ENCODE measurements at places on chromosomes 6 and 20.

- DNase-seq, result no peak
These were observed 295.5 kb downstream of the TAF4 start for GRCh38 chr20:61770113-61770585.

GRCh38 chr20:31560746-31561598 is 44.1 kb upstream of the ID1 start:
- DNase-seq, result no peak

- DNase-seq, result no peak
These were observed 161.4 kb downstream of the DNAH8 start for GRCh38 chr6:38876475-38876874.

DNA sequence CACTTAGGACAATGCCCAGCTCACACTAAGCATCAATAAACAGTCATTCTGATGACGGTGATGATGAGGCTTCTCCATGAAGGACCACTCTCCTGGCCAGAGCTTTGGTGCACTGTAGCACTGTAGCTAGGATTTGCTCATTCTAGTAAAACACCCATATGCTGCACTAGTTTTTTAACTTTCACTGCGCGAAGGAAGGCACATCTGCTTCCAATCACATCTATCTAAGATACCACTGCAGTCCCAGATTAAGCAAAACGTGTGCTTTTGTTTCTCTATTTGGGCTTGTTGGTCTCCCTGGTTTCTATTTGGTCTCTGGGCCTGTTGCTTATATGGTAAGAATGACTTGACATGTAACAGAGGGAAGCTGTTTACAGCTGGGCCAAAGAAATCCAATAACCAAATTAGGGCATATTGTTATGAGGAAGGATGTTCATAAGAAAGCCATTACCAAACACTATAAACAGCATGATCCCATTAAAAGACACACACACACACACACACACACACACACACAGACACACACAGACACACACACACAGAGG is 62.4 kb downstream of the FAM229B start:
- DNase-seq, result no peak

GRCh38 chr6:119096721-119097565 is 18.5 kb upstream of the FAM184A start:
- no peak for DNase-seq

DNA sequence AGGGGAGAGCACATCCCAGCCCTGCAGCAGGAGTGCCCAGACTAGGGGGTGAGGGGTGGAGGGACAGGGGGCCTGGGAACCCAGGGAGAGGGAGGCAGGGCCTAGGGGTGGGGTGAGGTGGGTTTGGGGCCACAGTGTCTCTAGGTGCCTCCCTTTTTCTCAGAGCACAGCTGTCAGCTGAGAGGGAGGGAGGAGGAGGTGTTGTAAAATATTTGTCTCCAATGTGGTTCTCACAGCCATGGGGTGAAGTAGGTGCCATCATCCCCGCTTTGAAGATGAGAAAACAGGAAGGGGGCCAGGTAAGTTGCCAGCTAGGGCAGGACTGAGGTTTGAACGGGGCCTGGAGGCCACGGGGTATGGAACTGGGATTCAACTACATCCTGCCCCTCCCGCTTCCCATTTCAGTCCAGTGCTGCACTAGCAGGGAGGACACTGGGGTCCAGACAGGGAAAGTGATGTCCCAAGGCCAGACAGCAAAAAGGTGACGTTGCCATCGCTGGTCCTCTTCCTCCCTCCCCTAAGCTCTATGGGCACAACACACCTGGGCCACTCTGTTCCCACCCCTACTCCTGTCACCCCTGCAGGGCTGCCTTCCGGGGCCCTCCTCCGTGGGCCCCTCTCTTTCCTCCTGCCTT is 20.3 kb downstream of the PACSIN1 start:
- no peak for DNase-seq

GRCh38 chr20:8394308-8394945 is 262.4 kb downstream of the PLCB1 start:
- DNase-seq, result no peak

DNA sequence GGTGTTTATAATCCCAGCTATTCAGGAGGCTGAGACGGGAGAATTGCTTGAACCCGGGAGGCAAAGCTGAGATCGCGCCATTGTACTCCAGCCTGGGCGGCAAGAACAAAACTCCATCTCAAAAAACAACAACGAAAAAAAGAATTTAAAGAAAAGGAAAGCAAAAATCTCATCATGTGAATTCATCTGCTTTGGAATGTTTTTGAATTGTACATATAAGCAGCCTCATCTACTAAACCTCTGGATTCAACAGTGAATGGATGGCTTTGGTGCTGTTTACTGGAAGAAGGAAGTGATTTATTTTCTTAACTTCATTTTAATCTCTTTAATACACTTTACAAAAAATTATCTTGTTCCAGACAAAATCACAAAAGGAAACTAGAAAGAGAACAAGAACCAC is 51.8 kb upstream of the PNRC1 start:
- DNase-seq, result no peak

- no peak for DNase-seq
These were observed 53.8 kb upstream of the SAMD3 start for GRCh38 chr6:130276507-130276906.

DNA sequence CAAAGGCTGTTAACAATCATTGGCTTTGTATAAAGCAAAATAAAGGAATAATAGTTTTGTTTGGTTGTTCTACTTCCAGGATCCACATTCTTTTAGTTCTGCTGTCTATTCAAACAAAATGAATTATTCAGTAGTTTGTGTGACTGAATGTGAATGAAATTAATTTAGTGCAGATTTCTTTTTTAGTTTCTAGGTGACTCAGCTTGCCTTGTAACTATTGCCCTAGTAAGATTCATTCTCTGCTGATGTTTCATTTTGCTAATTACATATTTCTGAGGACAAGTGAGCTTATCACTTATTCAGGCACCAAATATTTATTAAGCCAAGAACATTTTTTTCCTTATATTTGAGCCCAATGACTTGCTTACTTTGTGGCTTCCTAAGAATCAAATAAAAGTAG is 46.5 kb upstream of the RIPOR2 start:
- DNase-seq, result no peak

DNA sequence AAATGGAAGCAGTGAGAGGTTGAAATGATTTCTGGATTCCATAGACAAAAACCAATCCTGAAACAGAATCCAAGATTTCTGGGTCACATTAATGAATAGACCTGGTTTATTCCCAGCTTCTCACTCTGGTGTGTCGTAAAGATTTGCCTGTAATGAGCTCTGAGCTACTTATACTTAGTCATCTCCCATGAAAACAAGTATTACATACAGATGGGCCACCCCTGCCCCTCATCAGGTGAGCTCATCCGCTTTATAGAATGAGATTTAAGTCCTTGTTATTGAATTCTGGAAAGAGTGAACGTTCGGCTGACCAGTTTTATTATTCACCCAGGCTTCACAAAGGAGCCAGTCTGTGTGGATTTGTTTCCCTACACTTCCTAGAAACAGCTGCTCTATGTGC is 47.1 kb upstream of the TMEM181 start:
- DNase-seq, result no peak

GRCh38 chr6:147509891-147510290 is 1.4 kb downstream of the SAMD5 start:
- DNase-seq, result no peak

- no peak for DNase-seq
These were observed 27.0 kb upstream of the PTGIS start for GRCh38 chr20:49594931-49595315.

DNA sequence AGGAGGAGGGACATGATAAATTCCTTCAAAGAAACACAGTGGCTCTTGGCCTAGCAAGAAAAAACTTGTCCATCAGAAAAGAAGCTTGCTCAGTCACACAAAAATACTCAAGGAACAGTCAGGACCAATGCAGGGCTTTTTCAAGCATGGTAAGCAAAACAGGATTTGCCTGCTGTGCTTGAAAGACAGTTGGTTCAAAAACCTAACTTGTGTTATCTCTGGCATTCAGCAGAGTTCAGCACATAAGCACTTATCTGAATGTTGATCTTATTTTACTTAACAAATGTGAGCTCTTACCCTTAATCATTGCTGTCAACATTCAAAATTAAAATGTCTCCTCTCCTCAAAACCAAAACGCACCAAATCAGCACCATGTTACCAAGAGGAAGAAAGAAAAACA is 38.3 kb downstream of the ATG5 start:
- no peak for DNase-seq
